NT2/D1 (cell line): ENCODE measurements at places on chromosomes 1 and 21.

DNA sequence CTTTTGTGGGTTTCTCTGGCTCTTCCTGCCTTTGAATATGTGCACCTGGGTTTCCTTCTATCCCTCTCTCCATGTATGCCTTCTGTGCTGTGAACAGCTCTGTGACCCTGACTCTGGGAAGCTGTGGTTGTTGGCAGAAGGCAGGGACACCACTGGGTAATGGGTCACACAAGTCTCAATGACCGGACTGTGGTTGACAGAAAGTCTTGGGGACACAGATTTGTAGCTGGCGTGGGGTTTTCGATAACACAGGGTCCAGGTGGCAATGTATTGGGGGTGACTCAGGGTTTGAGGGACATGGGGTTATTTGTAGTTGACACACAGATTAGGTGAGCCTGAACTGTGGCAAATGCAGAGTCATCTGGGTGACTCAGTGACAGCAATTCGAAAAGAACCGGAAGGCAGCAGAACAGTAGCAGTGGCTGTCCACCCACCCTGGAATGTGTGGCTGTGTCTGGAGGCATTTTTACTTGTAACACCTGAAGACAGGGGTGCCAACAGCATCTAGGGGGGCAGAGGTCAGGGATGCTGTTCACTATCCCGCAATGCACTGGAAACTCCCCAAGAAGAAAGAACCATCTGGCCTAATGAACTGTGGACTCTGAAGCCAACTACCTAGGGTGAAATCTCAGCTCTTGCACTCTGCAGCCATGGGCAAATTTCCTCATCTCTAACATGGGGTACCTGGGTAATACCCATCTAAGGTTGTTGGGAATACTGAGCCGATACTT, 13.0 kb upstream of the SLC6A9 start:
- DNase-seq, result no peak

- no peak for DNase-seq
Measured at GRCh38 chr1:41005876-41006275, 15.6 kb downstream of the SLFNL1 start.

DNA sequence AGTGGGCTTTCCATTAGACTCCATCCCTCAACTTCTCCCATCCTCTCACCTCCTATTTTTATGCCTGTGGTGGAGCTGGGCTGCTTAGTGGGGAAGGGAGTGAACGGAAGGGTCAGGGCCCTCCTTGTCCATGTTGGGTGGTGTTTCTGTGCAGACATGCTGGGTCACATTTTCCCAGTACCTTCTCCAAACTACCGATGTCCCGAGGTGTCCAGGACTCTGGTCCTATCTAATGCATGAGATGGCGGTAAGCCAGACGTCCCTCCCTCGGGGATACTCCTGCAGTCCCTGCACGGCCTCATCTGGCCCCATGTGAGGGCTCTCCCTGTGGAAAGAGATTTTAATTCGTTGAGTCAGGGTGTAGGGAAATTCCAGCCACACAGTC, 61.0 kb downstream of the OBSCN start:
- DNase-seq, result no peak

DNA sequence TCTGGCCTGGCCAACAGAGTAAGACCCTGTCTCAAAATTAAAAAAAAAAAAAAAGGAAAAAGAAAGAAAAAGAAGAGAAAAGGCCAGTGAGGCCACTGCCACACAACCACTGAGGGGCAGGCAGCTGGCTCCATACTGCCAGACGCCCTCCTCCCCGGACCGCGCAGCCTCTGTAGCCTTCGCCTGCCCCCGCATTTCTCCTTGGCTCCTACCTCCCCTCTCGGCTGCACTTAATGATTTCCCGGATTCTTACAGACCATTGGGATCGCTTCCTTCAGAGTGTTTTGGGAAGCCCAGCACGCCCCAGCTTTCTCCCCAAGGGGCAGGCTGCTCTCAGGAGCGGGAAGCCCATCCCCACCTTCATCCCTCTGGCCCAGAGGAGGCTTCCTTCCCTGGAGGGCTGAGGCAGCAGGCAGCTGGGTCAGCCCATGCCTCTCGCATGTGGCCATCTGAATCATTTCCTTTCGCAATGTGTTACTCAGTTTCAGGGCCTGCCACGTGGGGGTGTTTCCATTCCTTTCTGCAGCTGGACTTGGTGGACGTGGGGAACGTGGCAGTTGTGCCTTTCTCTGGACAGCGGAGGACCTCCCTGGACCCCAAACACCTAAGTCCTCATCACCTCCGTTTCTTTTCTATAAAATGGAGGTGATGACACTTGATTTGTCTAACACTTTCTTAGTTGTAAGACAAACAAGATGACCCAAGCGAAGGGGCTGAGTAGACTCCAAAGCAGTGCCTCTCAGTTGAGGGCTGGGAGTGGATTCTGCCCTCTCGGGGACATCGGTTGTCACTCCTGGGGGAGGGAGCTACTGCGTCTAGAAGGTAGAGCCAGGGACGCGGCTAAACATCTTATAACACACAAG, 2.3 kb downstream of the SLC2A5 start:
- no peak for DNase-seq

DNA sequence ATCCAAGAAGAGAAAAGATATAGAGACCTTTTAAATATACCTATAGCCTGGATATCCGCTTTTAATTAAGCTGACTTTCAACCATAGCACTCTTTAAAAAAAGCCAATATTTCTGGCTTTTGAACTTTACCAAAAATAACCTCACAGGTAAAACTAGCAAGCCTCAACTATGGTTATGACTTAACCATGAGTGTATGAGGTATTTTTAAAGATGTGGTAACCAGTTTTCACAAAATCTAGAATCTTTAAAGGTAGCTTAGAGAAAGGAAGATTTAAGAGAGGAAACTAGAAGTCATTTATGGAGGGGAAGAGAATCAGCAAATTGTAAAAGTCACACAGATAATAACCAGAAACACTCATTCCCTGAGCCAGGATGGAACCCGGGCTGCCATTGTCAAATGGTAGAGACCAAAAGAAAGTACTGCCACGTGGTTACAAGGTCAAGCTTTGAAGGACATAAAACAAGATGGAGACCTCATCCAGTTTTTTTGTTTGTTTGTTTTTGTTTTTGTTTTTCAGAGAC, 288.4 kb upstream of the RGS18 start:
- no peak for DNase-seq

DNA sequence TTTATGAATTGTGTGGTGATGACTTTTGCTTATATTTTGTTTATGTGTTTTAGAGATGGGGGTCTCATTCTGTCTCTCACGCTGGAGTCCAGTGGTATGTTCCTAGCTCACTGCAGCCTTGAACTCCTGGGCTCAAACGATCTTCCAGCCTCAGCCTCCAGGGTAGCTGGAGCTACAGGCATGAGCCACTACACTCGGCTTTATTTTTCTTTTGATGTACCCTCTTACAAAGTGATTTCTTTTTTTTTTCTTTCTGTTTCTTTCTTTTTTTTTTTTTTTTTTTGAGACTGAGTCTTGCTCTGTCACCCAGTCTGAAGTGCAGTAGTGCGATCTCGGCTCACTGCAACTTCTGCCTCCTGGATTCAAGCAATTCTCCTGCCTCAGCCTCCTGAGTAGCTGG, 46.8 kb downstream of the CD247 start:
- no peak for DNase-seq

DNA sequence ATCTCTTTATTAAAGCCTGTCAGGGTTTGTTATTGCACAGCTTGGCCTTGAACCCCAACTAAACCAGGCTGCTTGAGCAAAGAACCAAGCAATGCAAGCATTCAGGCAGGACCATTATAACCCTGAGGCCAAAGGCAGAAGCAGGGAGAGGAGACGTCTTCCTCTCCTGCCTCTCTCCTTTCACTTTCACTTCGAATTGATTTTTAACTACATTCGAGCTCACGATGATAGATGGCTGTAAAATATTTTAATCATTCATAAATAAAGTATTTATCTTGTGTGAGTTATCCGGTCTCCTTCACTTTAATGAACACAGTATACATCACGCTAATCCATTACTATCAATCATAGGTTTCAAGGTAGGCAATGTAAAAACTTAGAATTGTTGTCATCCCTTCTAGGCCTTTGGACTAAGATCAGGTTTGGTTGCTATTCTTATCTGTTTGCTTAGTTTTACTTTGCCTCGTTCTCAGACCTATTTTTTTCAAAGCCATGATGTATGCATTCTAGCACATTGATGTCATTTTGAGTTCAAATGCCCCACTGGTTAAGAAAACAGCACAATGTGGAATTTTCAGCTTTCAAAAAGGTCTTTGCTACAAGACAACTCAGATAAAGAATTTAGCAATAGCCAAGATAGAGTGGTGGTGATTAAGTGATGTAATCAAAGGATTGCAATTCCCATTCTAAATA, 480.2 kb upstream of the RUNX1 start:
- no peak for DNase-seq

DNA sequence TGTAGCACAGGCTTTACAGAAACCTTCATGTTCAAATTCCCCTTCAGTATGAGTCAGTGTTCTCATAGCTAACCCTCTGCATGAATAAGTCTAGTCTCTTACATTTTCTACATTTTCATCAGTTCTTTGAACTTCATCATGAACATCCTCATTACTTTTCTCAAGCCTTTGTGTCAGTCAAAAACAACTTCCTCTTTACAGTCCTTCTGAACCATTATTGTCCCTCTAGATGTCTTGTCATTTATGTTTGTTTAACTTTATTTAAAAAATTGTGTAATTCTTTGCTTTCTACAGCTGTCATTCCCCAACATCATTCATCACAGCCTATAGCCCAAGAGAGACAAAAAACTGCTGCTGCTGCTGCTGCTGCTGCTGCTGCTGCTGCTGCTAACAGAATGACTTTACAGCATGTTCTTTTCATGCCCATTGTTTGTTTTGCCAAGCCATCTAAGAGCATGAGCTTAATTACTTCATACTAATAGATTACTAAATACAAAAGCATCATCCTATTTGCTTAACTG, 133.1 kb downstream of the LRRC40 start:
- DNase-seq, result no peak

GRCh38 chr1:7698641-7699040, 72.5 kb upstream of the VAMP3 start:
- DNase-seq, result no peak

GRCh38 chr21:38945545-38946245, 140.0 kb downstream of the ETS2 start:
- peak; percentile 40 for DNase-seq

GRCh38 chr1:246004301-246004700, 502.8 kb downstream of the SMYD3 start:
- DNase-seq, result no peak

GRCh38 chr1:207991583-207992026, 80.7 kb upstream of the CD34 start:
- no peak for DNase-seq

DNA sequence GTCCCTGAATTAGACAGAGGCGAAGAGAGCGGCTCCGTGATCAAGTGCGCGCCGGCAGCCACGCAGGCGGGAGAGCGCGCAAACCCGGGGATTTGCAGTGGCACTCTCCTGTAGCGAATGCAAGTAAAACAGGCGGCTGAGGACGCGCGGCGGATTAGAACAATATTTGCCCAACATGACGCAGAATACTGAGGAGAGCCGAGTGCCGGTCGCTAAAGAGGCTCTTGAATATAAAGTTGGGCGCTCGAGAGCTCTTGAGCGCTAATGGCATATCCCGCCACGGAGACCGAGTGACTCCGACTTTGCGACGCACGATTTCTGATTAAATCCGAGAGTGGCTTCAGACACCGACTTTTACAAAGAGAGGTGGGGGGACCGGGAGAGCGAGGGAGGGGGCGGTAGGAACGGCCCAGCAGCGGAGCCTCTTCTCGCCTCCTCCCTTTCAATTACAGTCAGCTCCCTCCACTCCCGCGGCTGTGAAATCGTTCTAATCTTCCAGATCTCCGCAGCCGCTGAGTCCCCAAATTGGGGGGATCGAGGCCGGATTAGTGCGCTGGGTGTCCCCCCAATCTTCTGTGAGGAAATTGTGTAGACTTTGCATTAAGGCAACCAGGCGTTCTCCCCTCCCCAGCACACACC, 2.3 kb downstream of the PAX7 start:
- DNase-seq, result no peak

DNA sequence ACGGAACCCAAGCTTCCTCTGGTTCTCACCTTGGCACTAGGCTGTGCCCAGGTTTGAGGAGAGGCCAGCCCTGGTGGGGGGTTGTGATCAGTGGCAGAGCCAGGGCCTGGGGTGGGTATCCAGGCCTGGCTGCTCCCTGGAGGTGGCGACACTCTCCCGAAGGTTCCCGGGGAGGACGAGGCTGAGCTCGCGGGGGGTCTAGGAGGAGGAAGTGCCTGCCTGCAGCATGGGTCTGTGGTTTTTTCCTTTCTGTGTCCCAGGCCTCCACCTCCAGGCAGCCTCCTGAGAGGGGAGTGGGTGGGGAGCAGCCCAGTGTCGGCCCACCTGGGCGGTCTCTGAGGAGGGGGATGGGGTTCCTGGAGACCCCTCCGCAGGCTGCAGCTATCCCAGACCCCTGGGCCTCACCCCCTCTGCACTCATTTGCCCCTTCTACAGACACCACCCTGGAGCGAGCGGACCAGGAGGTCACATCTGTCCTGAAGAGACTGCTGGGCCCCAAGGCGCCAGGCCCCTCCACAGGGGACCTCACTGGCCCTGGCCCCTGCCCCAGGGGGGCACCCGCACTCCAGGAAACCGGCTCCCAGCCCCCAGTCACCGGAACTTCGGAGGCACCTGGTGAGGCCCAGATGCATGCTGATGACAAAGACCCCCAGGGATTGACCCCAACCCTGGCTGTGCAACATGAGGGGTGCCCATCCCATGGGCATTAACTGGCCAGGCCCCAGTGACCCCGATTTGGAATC, 44.3 kb downstream of the TRIM11 start:
- no peak for DNase-seq

DNA sequence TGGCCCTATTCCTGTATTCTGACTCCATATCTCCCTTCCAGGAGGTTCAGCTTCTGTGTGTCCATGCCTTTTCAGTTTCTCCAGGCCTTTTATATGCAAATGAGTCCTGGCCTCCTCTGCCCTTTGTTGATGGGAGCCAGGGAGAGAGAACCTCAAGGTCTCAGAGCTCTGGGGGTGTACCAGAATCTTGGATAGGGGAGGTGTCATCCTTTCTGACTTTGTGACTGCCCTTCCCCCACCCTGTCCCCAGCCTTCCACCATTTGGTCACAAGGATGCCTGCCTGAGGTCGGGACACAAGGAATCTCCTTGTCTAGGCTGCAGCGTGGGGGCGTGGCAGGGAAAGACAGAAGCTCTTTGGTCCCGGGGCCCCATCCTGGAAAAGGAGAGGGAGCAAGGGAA, 18.6 kb downstream of the LURAP1 start:
- peak; percentile 56 for DNase-seq

GRCh38 chr1:93021539-93022134, 57.4 kb upstream of the MTF2 start:
- DNase-seq, result no peak

DNA sequence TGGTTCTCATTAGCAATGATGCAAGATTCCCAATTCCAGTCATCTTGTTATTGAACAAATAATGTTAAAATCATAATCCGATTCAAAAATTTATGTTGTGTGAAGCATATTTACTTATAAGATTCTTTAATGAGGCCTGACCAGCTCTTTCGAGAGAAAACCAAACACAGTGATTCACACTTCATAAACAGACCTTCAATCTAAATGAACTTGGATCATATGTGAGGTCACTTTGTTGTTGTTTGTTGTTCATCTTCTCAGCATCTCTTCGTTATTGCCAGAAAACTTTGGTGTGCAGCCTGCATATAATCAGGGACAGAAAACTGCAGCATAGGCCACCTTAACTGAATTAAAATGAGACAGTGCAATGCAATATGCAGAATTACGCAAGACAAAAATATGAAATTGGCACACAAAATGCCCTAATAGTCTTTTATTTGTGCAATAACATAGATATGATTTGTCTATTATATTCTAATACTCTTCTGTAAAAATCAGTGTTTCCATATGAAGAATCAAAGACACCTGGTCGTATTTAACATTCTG, 30.1 kb downstream of the NCAM2 start:
- no peak for DNase-seq

GRCh38 chr1:153251562-153251961, 7.9 kb upstream of the LORICRIN start:
- no peak for DNase-seq

- no peak for DNase-seq
Measured at GRCh38 chr21:25878344-25878743, 143.6 kb downstream of the GABPA start.
